T-helper 9 cell (primary cell): ENCODE measurements at places on chromosomes 6 and 20.

- DNase-seq, result no peak
Measured at GRCh38 chr6:79628466-79629288, 2.5 kb upstream of the SH3BGRL2 start.

DNA sequence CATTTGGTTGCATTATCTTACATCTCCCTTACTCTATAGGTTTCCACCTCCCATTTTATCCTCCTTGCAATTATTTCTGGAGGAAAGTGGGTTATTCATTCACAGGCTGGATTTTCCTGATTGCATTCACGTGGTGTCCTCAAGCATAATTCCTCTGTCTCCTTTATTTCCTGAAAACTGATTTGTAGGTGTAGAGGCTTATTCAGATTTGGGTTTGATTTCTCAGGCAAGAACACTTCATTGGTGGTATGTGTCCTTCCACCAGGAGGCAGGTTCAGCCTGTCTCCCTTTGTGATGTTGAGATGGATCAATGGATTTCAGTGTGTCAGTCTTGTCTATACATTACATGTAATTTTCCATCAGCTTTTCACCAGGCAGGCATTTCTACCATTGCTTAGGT lies 17.3 kb downstream of the DNPH1 start:
- no peak for DNase-seq

- no peak for DNase-seq
Measured at GRCh38 chr20:53795170-53795569, 201.5 kb upstream of the ZNF217 start.

DNA sequence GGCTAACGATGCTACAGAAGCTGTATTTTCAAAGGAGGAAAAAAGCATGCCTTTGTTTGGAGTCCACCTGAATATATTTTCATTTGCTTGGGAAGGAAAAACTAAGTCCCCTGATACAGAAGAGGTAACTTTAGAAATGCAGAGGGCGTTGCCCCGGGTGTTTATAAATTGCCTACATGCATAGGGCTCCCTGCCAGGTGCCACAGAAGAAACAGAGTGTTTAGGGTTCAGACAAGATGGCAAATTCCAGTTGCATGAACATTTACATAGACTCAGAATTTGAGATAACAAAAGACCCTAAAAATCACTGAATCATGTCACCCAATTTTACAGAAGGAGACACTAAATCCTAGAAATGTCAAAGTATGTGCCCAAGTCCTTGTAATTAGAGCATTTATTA lies 19.9 kb downstream of the RIN2 start:
- DNase-seq, result no peak

- no peak for DNase-seq
Measured at GRCh38 chr6:41568202-41568584, 22.0 kb downstream of the FOXP4 start.

GRCh38 chr6:148716811-148717210 lies 30.0 kb upstream of the UST start:
- DNase-seq, result no peak

- DNase-seq, result no peak
Measured at GRCh38 chr6:35647400-35647799, 41.3 kb downstream of the FKBP5 start.

DNA sequence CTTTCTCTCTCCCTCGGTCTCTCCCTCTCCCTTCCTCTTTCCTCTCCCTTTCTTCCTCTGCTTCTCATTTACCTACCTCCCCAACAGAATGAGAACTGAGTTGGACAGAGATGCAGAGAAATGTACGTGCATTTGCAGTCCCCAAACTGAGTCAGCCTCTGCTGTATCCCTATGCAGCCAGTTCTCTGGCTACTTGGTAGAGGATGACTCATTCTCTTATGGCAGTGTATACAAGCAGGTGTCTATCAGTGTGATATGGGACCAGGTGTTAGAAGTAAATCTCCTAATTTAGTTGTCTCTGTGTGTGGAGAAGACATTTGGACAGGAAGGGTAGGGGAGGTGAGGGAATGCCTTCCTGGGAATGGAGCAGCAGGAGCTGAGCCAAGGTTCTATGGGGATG lies 470.8 kb downstream of the CD109 start:
- DNase-seq, result no peak

DNA sequence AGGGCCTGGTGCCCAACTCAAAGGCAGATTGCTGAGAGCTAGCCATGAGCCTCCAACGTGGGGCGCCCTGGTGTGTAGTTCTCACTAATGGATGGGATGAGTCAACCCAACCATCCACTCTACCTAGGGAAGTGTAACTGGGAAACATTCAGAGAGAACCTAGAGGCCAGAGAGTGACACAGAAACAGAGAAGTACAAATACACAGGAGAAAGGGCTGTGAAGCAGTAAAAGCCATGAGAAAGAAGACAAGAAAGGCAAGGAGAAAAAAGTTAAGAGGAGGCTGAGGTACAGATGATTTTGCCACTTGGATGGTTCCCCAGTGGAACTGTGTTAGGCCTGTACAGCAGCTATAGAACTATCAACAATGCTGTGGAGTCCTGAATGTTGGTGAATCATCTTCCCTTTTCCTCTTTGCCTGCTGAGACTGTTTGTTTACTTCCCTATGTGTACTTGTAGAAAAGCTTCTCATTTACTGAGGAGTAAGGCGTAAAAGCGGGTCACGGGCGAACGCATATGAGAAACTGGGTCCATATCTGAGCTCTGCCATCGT lies 39.0 kb downstream of the MAN1A1 start:
- no peak for DNase-seq

GRCh38 chr20:17674722-17675518 lies 7.1 kb downstream of the RRBP1 start:
- DNase-seq, result no peak

GRCh38 chr20:53296451-53297153 lies 297.0 kb downstream of the ZNF217 start:
- no peak for DNase-seq

GRCh38 chr6:10386220-10386619 lies 28.7 kb downstream of the TFAP2A start:
- no peak for DNase-seq

GRCh38 chr6:51411496-51412125 lies 592.9 kb downstream of the TFAP2B start:
- DNase-seq, result no peak

DNA sequence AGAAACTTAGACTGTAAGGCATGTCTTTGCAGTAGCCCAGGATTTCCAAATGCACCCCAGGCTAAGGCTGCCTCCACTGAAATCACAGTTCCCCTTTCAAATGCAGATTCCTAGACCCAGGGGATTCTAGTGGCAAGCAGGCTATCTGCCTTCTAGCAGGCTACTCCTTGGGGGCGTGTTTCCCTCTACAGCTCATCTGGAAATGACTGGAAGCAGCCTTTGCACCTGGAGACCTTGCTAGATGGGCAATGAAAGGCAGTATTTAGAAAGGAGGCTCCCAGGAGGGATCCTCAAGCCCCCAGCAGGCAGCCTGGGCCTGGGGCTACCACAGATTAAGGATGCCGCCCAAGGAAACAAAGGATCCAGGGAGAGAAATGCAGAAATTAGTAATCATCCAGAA lies 26.0 kb upstream of the SYNDIG1 start:
- no peak for DNase-seq

DNA sequence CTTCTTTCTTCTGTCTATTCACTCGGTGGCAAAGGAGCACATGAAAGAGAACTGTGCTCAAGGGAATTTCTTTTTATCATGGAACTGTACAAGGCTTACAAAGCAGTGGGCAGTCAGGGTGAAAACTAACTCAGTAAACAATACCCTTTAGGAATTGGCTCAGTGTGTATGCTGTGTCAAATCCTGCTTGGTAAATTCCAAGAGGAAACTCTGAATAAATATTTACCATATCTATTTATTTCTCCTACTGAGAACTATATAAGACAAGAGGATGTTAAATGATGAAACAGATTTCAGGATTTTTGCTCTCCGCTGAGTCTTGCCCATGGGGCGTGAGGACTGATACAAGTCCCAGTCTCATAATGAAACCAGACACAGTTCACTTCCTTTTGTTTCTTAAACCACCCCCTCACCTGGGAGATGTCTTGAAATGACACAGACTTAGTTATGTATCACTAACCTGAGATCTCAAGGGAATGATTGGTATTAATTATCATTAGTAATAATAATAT lies 188.8 kb downstream of the BACH2 start:
- DNase-seq, result no peak

DNA sequence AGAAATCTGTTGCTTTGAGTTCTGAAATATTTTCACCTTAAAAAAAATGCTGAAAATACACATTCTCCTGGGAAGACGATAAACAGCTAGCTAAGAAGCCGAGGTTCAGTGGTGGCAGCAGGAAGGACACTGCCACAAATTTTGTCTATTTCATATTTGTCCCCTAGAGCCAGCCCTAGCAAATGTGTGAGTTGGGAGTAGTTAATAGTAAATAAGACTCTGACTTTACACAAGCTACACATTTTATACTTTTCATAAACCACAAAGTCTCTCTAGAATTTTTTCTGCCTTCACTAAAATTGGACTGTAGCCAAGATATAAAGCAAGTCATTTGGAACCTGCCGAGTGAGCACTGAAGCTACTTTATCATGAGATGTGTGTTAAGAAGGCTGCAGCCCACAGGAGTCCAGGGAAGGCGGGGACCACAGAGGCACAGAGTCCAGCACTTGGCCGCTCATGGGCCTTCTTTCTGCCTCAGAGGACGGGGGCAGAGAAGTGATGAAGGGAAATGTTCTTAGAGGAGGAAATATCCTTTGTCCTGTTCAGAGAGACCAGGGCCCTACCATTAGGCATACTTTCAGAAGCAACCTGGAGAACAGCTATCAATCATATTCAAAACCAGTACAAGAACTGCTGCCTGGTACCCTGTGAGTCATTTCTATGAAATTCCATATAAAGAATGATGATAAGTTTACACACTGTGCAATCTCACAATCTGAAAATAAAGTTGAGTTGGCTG lies 241.7 kb upstream of the TAB2 start:
- no peak for DNase-seq

DNA sequence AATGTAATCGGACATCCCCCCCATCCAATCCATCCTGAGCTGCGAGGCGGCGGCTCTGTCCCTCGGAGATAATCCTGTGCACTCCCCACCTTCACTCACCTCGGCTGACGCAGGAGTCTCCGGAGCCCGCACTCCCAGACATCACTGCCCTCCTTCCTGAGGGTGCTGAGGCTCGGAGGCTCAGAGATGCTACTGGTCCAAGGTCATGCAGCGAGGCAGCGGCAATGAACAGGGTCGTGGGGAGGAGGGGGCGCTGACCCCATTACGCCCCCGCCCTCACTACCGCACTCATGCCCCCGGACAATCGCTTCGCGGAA lies 485 bp downstream of the ADISSP start:
- DNase-seq, result no peak

- DNase-seq, result no peak
Measured at GRCh38 chr6:40288919-40289318, 298.2 kb downstream of the LRFN2 start.

- no peak for DNase-seq
Measured at GRCh38 chr6:21648475-21649050, 55.0 kb downstream of the SOX4 start.

GRCh38 chr6:43584892-43585570 lies 9.0 kb downstream of the POLH start:
- no peak for DNase-seq

GRCh38 chr6:62298745-62299392 lies 12.8 kb upstream of the KHDRBS2 start:
- no peak for DNase-seq

- no peak for DNase-seq
Measured at GRCh38 chr6:26033941-26034354, 53.3 kb upstream of the HFE start.

DNA sequence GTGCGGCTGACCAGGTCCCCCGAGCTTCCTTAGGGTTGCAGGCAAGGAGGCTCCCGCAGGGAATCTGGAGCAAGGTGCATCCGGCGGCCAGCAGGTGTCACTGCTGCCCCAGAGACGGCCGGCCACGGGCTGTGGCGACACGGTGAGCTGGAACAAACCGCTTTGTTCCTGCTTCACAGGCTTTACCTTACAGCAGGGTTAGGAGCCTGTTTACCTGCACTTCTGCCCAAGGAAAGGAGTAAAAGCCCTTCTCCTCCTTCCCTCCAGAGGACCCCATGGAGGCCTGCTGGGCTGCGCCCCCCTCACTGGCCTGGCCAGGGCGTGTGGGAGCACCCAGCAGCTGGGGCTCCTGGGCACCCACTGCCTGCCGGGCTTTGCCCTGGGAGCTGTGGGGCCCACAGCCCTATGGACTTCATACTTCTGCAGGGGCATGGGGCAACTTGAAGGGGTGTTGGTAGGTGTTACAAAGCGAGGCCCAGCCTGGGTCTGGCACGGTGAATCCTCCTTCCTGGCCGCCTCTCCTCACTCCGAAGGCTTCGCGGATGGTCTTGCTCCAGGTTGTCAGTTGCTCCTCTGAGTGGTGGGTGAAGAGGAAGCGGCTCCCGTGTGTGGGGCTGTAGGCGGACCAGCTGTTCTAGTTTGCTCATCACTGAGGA lies 88.4 kb downstream of the CDC5L start:
- DNase-seq, result peak; percentile 62

- no peak for DNase-seq
Measured at GRCh38 chr6:165321150-165321549, 11.7 kb upstream of the C6orf118 start.

- DNase-seq, result no peak
Measured at GRCh38 chr6:104604685-104605084, 255.0 kb downstream of the HACE1 start.

DNA sequence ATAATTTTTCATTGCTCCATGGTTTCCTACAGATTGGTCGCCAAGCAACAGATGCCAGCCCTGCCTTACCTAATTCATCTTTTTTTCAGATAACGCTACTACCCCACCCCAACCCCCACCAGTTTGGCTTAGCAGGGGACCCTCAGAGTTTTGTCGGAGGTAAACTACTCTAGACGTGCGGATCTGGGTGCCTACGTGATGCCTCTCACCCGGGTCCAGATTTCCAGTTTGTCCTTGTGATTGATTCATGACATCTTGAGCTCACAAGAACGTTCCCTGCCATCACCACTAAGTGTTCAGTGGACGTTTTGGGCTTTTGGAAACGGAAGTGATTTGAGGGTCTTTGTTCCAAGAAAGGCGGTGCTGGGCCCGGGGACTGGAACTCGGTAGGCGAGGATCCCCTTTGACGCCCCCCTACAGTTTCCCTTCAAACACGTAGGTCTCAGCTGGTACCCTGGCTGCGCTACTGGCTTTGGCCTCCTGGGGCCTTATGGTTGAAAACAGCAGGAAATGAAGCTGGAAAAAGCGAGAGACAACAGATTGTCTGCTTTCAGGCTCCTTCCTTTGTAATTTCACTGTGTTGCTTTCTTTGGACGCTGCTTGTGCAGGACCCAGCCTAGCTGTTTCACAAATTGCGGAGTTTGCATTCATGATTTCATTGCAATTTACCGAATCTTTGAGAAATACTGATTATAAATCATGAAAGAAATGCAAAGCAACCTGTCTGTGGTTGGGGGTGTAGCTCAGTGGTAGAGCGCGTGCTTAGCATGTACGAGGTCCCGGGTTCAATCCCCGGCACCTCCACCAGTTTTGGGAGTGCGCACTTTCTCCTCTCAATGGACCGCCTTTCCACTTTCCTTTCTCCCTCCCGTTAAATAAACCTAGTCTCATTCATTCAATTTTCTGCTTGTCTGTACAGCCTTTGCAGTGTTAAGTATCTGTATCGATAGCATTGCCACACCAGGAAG lies 81.0 kb downstream of the GPX5 start:
- DNase-seq, result no peak
